Cerebellum (tissue), 4 donors: ENCODE measurements at places on chromosomes 1 and 21.
A peak's percentile ranks its signal among the peaks of the same experiment; 100 is the strongest.

GRCh38 chr21:30164796-30165195, 1.8 kb downstream of the CLDN17 start:
- no peak for DNase-seq

DNA sequence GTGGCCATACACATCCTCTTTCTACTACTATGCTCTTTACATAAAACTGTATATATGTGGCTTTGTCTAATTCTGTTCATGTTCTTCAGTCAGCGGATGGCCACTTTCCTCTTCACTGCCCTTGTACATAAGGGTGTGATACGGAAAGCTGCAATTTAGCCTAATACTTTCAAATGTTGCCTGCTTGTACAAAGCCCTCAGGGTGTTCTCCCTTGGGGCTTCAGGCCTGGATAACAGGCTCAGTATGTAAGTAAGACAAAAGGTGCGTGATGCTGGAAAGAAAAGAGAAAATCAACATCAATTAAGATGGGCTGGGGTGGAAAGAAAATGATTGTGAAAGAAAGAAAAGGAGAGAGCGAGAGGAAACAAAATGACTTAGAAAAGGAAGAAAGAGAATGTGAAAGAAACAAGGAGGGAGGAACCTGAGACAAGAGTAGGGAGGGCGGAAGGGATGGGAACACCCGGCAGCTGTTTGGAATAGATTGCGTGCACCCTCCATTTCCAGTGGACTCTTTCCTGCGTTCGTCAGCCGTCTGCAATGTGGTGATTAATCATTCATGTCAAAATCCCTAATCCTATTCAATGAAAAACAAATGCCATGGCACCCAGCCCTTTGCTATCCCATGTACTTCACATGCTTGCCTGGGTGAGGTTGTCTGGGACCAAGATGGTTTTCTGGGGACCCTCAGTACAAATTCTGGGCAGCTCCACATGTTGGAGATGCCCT, 553.6 kb downstream of the NUF2 start:
- DNase-seq, result no peak

- DNase-seq, result no peak
Measured at GRCh38 chr1:45051005-45051772, 39.1 kb downstream of the UROD start.

GRCh38 chr1:49102752-49103151, 326.1 kb upstream of the BEND5 start:
- no peak for DNase-seq

GRCh38 chr1:99252630-99253029, 11.7 kb upstream of the PLPPR4 start:
- DNase-seq, result no peak

- no peak for DNase-seq
Measured at GRCh38 chr1:35762141-35762540, 7.6 kb downstream of the CLSPN start.

DNA sequence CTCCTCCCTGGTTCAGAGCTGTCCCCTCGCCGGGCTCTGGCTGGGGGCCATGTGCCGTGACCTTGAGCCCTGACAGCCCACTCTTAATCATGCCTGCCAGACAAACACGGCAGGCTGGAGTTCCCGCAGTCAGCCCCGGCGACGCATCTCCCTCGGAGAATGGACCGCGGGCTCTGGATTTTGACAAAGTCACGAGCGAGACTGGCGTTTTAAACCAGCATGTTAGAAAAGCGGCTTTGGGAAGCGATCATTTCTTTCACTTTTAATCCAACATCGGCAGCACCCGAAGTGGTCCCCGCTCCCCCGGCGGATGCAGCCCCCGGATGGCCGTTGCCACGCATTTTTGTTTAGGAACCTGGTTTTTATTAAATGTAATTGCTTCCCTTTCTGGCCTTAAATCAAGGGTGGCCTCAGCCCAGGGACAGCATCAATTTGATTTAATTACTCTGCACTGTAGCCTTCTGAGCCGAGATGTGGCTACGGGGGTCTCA, 70.9 kb downstream of the PRDM16 start:
- no peak for DNase-seq

DNA sequence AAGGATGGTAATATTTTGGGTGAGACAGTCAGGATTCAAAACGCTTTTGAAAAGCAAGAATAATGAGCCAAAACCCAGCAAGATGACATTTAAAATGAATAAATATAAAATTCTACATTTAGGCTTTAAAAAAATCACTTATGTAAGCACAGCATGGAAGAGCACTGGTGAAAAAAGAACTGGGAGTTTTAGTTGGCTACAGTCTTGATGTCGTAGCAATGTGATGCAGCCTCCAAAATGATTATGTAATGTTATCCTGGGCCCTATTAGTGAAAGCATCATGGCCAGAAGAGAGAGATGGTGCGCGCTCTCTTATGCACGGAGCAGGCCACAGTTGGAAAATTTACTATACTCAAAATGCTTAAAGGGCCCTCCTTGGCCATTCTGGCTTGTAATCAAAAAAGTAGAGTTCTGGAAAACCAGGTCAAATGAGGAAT, 5.1 kb downstream of the KCNJ9 start:
- DNase-seq, result peak; percentile 84

DNA sequence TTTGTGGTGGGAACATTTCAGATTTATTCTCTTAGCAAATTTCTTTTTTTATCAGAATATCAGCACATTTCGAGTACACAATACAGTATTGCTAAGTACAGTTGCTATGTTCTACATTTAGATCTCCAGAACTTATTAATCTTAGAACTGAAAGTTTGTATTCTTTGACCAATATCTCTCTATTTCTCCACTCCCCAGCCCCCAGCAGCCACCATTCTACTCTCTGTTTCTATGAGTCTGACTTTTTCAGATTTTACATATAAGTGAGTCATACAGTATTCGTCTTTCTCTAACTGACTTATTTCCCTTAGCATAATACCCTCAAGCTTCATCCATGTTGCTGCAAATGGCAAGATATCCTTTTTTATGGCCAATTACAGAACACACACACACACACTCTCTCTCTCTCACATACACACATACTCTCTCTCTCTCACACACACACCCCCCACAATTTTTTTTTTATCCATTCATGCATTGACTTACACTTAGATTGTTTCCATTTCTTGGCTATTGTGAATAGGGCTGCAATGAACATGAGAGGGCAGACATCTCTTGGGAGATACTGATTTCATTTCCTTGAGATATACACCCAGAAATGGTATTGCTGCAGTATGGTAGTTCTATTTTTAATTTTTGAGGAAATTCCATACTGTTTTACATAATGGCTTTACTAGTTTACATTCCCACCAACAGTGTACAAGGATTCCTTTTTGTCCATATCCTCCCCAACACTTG, 15.7 kb downstream of the RPTN start:
- DNase-seq, result no peak

- DNase-seq, result no peak
Measured at GRCh38 chr1:53608676-53609075, 130.3 kb downstream of the GLIS1 start.

DNA sequence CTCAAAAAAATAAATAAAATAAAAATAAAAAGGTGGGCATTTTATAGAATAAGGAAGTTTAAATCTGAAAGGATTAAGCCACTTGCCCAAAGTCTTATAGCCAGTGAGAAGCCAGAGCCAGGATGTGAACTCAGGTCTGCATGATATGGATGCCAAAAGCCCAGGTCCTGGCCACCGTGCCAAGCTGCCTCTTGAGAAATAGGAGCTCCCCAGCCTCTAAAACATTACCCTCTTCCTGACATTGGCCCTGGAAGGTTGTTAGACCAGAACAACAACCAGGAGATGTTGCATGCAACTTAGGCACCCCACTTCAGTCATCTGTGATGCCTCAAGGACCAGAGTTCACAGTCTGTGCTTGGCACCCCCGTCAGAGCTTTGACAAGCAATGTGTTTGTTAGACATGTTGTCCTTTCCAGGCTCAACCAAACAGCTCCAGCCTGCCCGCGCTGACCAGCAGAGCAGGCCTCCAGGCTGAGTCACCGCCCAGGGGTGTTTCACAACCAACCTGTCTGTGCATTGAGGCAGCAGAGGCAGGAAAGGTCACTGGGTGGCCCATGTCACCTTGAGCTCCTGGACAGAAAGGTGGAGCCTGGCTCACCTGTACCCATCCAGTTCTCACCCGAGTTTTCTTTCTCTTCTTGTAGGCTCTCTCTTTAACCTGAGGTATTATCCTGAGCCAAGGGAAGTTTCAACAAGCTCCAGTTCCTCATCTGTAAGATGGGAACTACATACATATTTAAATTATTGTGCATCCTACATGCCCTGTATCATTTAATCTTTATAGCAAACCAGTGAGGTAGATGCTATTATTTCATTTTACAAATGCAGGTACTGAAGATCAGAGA, 14.9 kb upstream of the MED18 start:
- no peak for DNase-seq

DNA sequence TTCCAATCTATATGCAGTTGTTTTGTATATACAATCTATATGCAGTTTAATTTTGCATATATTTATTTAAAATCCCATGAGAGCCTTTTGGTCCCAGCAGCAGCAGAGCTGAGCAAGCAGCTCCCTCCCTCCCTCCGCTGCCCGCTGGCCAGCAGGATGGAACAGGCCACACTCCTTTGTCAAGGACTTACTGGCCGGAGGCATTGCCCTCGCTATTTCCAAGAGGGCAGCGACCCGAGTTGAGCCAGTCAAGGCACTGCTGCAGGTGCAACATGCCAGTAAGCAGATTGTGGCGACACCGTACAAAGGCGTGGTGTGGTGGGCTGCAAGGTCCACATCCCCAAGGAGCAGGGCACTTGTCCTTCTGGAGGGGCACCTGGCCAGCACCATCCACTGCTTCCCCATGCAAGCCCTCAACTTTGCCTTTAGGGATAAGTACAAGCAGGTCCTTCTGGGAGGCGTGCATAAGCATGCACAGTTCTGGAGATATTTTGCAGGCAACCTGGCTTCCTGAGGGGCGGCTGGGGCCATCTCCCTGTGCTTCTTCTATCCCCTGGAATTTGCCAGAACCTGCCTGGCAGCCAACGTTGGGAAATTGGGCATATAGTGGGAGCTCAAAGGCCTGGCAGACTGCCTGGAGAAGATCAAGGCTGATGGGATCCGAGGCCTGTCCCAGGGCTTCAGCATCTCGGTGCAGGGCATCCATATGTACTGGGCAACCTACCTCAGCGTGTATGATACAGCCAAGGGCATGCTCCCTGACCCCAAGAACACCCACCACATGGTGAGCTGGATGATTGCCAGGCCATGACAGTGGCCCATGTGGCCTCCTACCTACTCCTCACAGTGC, 92.2 kb downstream of the OSBPL9 start:
- DNase-seq, result no peak

DNA sequence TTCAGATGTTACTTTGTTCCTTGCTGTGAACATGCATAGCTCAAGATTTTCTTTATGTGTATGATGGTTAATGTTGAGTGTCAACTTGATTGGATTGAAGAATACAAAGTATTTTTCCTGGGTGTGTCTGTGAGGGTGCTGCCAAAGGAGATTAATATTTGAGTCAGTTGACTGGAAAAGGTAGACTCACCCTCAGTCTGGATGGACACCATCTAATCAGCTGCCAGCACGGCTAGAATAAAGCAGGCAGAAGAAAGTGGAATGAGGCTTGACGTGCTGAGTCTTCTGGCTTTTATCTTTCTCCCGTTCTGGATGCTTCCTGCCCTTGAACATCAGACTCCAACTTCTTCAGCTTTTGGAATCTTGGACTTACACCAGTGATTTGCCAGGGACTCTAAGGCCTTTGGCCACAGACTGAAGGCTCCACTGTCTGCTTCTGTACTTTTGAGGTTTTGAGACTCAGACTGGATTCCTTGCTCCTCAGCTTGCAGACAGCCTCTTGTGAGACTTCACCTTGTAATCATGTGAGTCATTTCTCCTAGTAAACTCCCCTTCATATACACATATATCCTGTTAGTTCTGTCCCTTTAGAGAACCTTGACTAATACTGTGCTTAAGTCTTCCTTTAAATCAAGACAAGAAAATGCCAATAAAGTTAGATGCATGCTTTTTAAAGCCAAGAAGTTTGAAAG, 626.6 kb downstream of the KCNT2 start:
- DNase-seq, result no peak

- no peak for DNase-seq
Measured at GRCh38 chr1:230191079-230191804, 124.2 kb downstream of the GALNT2 start.

DNA sequence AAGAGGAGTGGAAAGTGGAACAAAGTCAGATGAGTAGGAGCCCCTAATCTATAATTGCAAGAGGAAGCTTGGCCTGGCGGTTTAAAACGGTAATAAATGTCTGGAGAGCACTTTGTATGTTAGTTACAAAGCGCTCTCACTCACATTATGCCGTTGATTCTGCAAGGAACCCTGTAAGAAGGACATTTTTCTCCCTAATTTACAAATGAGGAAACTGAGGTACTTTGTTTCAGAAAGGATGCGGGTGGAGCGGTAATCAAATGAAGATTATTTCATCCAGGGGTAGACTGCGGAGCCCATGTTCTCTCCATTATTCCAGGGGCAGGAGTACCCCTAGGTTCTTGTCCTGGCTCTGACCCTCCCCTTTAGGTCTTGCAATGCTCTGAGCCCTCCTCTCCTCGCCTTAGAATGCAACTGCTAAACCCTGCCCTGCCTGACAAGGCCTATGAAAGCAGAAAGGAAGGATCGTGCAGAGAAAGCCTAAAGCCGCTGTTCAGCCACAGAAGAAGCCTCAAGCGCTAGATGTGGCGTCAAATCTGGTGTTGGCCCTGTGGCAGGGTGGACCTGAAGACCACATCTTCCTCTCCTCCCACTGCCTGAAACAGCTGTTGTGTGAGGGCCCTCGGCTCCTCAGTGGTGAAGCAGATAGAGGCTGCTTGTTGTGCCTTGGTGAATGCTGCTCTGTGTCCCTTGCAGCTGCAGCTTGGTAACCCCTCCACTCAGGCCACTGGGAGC, 588 bp upstream of the PACC1 start:
- DNase-seq, result no peak

GRCh38 chr1:94463056-94463764, 45.0 kb downstream of the ABCD3 start:
- DNase-seq, result no peak

GRCh38 chr1:231187571-231187970, 25.7 kb downstream of the TRIM67 start:
- DNase-seq, result peak; percentile 71

DNA sequence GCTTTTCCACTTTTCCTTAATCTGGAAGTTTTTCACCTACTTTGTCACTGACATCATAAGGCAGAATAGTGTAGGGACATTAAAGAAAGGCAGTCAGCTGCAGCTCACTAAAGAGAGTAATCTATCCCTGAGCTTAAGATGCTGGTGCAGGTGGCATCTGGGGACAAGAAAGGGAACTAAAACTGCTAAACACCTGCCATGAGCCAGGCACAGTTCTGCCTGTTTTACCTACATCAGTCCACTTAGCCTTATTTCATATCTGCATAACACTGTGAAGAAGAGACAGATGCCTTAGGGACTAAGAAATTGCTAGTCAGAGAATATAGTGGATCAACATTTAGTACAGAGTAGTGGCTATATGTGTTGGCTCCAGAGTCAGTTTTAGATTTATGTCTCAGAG, 88.1 kb downstream of the GPATCH2 start:
- no peak for DNase-seq

DNA sequence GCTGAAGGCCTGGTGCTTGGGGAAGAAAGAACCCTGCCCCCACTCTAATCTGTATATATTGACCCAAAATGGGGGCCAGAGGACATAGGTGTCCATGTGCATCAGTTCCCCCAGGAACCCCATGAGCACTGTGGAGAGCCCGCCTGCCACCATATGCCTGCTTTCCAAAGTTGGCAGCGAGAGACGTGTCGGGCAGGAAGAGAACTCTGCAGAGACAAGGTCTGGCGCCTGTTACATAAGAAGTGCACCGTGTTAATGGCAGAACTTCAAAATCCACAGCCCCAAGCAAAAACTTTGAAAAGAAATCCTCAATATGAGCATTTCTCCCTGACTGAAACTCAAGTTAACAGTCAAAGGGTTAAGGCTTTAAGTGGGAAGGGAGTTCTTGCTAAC, 8.0 kb downstream of the CTNNBIP1 start:
- peak; percentile 85 for DNase-seq

GRCh38 chr1:64861611-64862010, 104.7 kb downstream of the JAK1 start:
- DNase-seq, result no peak
